ENCODE measurements at places on chromosomes 6 and 20.
A peak's percentile ranks its signal among the peaks of the same experiment; 100 is the strongest.

DNA sequence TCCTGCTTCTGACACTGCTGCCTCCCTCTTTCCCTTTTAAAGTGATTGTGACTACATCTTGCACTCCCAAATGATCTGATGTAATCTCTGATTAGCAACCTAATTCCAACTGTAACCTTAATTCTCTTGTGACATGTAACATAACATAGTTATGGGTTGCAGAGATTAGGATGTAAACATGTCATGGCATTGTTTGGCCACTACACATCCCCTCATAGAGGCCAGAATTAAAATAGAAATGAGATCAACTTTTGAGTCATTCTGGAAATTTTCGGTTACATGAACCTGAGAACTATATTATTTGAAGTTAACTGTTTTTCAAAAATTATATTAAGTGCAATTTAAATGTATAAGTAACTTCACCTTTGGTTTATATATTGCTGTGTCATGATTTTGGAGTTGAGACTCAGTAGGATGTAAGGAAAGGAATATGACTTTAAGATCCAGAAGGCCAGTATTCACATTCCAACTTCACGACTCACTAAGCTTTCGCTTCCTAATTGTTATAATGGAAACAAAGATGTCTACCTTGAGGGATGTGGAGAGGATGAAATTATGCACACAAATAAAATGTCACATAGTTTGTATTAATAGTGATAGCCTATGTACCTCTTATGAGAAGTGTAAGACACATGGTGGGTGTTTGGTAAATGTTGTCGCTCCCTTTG lies 611.9 kb upstream of the MAP3K7 start:
- DNase-seq, result no peak

- no peak for DNase-seq
Observed at GRCh38 chr6:24876499-24877465, 59.0 kb downstream of the RIPOR2 start.

- DNase-seq, result peak; percentile 44
Observed at GRCh38 chr6:99614430-99615186, 8.0 kb downstream of the PRDM13 start.

DNA sequence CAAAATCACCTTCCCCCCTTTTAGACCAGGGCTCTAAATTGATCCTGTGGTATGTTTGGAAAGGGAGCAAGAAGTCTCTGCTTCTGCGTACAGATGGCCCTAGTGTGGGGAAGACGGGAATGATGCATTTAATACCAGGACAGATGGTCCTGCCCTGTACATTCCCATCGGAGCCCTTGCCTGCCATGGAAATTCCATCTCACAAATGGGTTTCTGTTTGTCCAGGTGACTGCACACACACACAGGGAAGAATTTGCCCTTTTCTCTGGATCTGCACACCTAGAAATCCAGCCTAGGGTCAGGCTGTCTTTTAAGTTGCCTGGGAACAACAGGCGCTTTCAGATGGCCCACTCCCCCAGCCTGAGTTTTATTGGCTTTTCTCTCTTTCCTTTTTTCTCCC lies 1.3 kb downstream of the MAS1 start:
- DNase-seq, result no peak

DNA sequence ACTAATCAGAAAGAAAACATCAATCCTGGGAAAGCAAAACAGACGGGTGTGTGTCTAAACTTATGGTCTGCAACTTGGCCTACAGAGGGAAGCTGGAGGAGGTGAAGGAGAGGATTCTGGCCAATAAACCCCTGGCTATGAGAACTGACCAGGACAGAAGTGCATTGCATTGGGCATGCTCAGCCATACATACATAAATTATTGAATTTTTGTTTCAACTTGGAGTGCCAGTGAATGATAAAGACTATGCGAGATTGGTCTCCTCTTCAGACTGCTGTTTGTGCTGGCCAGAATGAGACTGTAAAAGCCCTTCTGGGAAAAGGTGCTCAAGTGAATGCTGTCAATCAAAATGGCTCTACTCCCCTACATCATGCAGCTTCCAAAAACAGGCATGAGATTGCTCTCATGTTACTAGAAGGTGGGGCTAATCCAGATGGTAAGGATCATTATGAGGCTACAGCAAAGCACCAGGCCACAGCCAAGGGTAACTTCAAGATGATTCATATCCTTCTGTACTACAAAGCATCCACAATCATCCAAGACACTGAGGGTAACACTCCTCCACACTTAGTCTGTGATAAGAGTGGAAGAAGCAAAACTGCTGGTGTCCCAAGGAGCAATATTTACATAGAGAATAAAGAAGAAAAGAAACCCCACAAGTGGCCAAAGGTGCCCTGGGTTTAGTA lies 17.4 kb downstream of the ADNP start:
- DNase-seq, result no peak

GRCh38 chr6:144710207-144710606 lies 425.1 kb downstream of the UTRN start:
- peak; percentile 20 for DNase-seq

DNA sequence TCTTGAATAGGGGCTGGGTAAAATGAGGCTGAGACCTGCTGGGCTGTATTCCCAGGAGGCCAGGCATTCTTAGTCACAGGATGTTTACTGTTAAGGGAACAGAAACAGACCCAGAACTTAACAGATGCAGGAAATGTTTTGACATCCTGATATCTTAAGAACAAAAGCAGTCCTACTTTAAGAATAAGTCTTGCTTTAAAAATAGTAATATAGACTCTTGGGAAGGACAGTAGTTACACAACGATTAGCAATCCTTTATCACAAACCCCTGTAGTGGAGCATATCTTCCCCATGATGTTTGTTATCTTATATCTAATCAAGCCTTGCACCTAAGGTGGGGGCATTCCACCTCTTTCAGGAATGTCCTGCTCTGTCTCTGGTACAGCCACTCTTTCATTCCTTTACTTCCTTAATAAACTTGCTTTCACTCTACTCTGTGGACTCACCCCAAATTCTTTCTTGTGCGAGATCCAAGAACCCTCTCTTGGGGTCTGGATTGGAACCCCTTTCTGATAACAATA lies 493.7 kb upstream of the SULF2 start:
- DNase-seq, result no peak

DNA sequence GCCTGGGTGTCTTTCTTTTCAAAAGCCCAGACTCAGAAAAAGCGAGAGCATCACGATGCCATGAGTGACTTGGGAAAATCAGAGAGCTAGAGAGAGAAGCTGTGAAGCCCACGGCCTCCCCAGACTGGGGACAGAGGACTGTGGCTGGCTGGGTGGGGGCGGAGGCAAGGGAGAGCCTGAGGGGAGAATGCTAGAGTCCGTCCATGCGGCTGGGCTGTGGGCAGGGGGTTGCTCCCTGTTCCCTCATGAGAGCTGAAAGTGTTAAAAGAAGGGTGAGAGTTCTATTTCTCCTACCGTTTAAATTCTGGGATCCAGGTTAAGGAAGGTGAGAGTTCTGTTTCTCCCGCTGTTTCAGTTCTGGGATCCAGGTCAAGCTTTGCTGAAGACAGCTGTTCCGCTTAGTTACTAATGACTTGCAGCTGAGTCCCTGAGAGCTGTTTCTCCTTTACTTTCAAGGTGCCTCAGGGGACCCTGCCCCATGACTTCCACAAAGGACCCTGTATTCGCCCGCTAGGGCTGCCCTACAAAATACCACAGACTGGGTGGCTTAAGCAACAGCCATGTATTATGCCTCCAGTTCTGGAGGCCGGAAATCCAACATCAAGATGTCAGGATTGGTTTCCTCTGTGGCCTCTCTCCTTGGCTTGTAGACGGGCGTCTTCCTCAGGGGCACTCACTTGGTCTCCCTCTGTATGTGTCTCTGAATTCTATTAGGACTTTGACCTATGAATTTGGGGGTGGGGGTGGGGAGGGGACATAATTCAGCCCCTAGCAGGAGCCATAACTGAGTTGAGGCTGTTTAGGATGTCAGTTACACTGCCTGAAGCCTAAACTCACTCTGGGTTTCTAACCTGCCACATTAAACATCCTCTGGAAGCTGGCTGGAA lies 127.0 kb downstream of the PXDC1 start:
- peak; percentile 7 for DNase-seq

GRCh38 chr20:10322073-10323012 lies 103.7 kb downstream of the SNAP25 start:
- peak; percentile 35 for DNase-seq

DNA sequence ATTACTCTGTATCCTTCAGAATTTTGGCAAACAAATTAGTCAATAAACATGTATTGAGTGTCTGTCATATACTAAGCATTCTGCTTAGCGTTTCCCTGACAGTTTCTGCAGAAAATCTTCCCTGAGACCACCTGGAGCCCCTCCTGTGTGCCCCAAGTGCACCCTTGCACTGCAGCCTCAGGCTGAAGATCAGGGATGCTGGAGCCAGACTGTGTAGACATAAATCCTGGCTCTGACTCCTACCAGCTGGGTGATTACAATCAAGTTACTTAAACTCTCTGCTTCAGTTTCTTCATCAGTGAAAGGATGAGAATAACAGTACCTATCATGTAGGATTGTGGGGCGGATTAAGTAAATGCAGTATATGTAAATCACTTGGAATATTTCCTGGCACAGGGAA lies 53.4 kb upstream of the VSTM2L start:
- no peak for DNase-seq

GRCh38 chr6:39369987-39370386 lies 47.5 kb upstream of the KCNK16 start:
- no peak for DNase-seq

DNA sequence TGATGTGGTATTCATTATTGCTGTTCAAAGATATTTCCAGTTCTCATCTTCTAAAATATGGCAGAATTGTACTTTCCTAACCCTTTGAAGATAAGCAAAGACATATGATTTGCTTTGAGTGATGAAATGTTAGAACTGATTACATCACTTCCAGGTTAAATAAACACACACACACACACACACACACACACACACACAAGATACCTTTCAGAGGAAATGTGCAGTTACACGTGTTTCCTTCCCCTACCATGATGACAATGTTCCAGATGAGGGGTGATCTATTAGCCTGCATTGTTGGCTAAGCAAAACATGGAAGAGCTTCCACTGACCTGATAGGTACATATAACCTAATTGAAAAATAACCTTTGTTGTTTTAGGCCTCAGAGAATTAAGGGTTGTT lies 11.7 kb upstream of the FRK start:
- no peak for DNase-seq

DNA sequence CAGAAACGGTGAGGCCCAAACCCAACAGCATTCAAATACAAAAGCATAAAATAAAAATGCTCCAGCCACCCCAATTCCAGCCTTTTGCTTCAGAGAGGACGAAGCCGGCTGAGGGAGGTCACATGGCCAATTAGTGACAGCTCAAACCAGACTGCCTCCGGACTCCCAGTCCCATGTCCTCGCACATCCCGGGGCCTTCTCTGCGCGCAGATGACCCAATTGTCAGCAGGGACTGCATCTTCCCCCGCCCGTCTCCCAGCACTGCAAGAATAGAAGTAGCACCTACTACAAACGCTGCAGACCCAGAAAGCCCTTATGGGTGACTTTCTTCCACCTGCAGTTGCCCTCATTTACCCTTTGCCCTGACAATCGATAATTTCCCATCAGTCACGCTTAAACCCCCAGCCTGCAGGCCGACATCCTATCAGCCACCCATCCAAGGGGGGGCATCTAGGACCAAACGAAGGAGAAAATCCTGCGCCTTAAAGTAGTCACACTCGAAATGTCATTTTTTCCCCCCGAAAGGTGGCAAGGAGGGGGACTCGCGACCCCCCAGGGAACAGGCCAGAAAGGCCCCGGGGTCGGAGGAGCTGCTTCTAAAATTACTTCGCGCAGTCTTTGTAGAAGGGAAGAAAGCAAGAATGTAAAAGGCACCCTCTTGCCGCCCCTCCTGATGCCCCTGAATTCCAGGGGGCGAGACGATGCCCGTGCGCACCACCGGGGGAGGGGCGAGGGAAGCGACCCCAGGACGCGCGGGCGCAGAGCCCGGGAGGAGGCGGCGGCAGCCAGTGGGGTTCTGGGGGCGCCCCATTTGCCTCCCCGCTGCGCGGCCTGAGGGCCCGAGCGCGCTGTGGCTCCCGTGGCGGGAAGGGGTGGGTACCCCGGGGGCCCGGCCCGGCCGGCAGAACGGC lies 792 bp downstream of the SLC23A2 start:
- DNase-seq, result peak; percentile 79

- DNase-seq, result no peak
Observed at GRCh38 chr6:100412872-100413271, 51.8 kb downstream of the SIM1 start.

DNA sequence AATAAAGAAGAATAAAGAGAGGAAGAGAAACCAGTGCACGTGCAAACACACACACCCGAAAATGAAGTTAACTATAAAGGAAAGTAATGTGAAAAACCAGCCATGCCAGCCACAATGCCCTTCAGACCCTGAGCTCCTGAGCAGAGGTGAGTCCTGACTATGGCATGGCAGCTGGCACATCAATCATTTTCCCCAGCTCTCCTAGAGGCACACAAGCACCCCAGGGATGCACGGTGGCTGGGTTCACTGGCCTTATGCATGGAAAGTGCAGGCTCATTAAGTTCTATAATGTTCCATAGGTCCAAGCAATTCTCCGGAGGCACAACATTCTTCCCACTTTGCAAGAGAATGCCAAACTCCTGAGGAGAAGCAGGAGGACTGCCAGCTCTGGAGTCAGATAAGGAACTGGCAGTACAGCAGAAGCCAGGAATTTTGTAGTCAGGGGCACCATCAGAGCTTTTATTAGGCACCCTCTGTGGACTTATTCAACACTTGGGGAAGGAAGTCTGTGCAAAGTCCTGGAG lies 175.0 kb upstream of the PRDM1 start:
- DNase-seq, result no peak

DNA sequence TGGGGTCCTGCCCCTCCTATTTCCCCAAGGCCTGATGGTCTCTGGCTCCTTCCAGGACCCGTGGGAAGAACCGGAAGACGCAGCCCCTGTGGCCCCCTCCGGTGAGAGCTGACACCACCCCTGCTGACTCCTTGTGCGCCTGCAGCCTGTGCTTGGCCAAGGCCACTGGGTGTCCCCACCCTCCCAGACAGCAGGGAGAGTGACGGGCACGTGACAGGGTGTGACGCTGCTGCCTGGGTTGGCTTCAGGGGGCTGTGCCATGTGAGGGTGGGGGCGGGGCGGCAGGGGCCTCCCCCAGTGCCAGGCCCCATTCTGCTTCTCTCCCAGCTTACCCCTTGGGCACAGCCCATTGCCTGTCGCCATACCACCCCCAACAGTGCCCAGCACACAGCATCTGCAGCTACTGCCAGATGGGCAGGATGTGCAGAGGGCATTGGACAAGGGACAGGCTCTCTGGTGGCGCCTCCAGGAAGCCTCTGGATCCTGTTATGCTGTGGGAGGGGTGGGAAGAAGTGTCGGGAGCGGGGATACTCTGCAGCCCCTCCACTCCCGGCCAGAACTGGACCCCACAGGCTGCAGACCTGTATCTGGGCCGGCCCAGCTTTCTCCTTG lies 2.9 kb downstream of the BIRC7 start:
- DNase-seq, result no peak

GRCh38 chr6:119844387-119844786 lies 494.8 kb upstream of the MAN1A1 start:
- DNase-seq, result no peak
